ENCODE measurements at places on chromosomes 11 and 22.
A peak's percentile ranks its signal among the peaks of the same experiment; 100 is the strongest.

DNA sequence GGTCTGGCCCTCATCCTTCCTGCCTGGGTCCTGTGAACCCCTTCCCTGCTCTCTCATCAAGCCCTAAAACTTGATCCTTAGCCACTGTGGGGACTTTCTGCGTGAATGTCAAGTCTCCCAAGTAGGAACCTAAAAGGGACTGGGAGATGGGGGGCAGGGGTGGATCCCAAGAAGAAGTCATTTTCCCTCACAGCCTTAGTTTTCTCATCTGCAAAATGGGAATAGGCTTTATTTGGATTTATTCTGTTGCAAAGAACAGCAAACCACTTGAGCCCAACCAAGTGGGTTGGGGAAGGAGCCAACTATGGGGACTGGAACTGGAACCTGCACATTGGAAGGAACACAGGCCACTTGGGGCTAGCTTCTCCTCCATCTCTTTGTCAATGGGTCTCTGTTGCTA, 36.8 kb downstream of the NEU3 start:
- DNase-seq, result no peak

GRCh38 chr11:34154059-34154875, 48.8 kb downstream of the NAT10 start:
- DNase-seq, result no peak

DNA sequence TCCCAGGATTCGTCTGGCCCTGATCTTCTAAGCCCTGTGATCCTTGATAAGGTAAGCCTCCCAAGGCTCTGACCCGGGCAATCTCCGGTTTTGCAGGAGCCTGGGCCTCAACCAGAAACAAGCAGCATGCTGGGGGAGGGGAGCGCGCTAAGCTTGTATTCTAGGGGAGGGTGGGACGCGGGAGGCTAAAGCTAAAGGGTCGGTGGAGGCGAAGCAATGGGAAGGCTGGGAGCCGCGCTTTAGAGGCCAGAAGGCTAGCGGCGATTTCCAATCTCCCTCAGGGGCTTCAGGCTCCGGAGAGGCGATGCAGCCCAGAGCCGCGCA, 753 bp downstream of the PTPN5 start:
- no peak for DNase-seq

GRCh38 chr11:28343304-28344233, 235.4 kb downstream of the METTL15 start:
- peak; percentile 85 for DNase-seq

DNA sequence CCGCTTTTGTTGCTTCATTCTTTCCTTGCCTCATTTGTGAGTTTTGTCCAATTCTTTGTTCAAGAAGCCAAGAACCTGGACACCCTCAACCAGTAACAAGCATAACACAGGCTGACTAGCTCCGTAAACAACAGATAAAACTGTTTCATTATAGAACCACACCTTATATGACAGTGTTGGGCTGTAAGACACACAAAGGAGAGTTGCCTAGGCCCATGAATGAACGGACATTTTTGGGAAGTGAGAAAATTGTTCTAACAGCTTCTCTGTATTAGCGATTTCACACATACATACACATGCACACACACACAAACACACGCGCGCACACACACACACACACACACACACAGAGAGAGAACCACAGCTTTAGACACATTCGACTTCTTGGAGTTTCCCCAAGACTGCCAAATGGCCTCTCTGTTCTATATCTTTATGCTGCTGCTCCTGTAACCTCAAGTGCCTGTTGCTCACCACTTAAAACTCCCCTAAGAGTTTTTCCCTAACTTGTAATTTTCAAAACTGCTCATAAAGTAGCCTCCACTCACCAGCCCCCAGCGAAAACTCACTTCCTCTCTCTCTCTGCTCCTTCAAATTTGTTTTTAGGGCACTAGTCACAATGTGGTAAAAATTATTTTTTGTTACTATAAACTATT, 35.9 kb downstream of the CTSC start:
- no peak for DNase-seq

DNA sequence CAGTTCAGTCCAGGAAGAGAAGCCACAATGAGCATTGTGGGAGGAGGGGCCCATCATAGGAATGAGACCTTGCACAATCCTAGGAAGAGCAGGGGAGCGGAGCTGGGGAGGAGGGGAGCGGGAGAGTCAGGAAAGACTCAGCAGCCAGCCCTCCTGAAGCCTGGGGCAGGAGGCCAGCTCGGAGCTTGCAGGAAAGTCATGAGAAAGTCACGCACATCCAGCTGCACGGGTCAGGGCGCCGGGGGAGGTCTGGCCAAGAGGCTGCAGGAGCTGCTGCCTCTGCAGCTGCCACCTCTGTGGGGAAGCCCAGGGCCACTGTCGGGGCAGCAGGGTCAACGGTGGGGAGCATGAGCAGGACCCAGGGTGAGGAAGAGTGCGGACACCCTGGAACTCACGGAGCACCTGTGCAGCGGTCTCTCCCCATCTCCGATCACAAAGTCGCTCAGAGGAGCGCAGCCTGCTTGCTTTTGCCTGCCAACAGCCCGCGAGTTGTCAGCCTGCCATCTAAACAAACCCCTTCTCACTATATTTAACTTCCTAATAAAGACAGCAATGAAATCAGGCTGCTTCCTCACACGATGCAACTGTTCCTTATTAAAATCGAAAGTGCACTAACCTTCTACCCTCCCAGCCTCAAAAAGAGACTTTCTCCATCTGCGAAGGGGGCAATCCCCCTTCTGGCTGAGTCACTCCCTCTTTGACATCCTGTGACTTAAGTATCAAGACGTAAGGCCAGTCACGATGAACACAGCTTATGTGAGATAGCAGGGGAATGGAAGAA, 52.9 kb upstream of the RTL6 start:
- no peak for DNase-seq

DNA sequence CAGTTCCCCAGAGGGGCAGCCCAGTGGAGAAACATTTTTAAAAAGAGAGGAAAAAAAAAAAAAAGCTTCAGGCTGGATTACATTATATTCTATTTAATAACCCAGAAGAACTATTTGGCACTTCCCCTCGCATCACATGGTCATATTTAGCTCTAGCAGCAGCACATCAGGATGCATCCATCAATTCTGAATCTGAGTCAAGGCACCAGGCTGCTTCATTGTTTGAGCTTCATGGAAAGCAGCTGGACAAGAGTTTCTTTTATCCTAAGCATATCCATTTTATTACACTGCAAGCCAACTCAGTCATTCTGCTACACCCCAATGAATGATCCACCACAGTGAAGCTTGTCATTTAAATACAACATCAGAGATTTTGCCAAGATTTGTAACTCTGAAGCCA, 10.0 kb downstream of the SPTY2D1 start:
- no peak for DNase-seq

GRCh38 chr11:103111400-103111799, 2.2 kb downstream of the DYNC2H1 start:
- no peak for DNase-seq

DNA sequence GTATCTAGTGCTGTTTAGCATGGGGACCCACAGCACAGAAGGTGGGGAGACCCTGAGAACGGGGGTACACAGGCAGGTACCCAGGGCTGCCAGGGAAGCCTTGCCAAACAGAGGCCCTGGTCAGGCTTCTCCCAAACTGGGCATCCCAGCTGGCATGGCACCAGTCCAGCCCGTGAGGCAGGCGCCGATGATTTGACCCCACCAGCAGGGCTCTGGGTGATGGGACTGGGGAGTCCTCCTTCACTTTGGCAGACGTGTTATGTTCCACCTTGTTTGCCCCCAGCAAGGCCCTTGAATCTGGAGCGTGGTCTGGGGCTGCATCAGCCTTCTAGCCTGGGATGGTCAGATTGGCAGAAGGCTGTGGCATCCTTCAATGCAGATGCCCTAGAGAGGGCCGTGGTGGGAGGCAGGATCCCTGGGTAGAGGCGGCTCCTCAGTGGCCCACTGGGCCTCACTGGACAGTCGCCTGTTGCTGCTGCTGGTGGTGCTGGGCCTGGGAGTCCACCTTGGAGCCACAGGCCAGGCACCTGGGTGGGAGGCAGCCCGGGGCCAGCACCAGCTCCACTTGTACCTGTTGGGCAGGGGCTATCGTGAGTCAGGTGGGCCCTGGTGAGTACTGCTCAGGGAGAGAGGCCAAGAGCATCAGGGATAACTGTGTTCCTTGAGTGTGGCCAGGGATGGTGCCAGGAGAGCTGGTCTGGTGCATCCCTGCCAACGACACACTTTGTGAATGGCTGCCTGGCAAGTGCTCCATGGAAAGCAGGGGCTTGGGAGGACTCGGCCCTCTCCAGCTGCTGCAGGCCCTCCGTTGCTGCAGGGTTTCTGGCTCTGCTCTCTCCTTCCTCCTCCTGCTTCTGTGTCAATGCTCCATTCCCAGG, 3.3 kb downstream of the ADORA2A start:
- no peak for DNase-seq

DNA sequence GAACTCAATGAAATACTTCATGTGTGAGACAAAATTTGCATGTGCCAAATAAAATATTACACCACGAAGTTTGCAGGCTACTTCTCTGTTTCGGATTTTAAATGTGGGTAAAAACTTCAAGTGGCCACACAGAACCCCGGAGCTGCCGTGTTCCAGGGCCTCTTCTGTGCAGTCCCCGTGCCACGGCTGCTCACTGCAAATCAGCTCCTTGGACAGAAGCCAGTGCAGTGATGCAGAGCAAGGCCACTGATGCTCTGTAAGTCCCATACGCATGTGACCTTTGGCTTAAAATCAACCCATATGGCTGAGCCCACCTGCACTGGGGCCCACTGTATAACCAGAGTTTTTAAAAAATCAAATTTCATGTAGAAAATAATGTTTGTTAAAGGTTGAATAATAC, 1309.4 kb downstream of the TBC1D22A start:
- DNase-seq, result no peak

DNA sequence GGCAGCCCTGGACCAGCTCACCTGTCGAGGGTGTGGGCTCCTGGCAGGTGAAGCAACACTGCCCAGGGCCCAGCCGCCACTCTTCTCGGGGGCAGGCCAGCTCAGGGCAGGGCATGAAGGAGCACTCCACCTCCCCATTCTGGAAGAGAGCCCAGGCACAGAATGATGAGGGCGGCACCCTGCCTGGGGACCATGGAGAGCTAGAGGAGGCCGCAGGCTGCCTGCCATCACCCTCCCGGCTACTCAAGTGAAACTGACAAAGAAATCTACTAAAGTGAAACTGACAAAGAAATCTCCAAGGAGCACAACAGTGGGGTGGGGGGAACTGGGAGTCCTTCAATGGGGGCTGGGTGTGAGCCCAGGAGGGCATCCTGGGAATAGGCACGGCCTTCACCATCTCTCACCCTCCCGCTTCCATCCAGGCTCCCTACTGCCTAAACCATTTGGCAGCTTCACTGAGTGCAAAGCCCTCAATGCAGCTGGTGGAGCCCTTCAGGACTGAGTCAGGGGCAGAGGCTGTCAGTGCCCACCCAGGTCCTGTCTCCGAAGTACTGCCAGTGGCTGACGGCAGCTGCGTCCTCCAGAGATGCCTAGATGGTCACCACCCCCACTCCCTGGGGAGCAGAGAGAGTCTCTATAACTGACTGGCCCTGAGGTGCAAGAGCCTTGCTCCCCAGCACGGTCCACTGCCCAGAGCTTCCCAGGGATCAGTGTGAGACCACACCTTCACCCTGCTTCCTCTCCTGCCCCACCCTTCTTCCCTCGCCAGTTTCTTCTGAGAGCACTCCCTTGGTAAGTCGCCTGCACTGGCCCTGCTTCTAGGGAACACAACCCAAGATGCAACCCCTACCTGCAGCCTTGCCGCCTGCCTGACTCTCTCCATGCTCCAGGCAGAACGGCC, 21.7 kb downstream of the VWCE start:
- DNase-seq, result no peak

DNA sequence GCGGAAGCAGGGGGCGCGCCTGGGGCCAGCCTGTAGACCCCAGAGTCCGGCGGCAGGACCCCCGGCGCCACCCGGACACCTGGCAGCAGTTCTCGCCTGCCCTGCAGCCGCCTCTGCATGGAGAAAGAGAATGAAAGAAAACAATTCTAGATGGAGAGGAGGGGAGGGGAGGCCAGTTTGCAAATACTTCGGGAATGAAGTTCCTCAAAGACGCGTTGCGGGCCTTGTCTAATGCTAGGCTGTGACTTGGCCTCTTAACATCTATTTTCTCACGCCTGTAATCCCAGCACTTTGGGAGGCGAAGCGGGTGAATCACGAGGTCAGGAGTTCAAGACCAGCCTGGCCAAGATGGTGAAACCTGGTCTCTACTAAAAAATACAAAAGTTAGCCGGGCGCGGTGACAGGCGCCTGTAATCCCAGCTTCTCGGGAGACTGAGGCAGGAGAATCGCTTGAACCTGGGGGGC, 2.1 kb upstream of the BARX2 start:
- no peak for DNase-seq

- DNase-seq, result no peak
Observed at GRCh38 chr11:76978239-76978638, 56.0 kb upstream of the B3GNT6 start.

- no peak for DNase-seq
Observed at GRCh38 chr11:12653729-12654128, 20.5 kb upstream of the TEAD1 start.

DNA sequence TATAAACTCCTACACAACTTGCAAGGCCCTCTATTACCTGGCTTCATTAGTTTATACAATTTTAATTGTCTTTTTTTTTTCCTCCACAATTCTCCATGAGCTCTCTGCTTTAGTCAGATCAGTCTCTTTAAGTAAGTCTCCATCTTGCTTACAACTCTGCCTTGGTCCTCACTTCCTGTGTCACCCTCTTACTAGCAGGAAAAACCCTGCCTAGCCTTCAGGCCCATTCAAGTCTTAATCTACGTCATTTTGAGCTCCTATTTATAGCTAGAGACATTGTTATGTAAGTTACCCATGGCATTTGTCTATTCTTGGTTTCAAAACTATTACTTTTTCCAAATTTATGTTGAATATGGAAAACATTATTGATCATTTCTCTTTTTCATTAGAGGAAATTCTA, 177.4 kb downstream of the SBF2 start:
- DNase-seq, result no peak

DNA sequence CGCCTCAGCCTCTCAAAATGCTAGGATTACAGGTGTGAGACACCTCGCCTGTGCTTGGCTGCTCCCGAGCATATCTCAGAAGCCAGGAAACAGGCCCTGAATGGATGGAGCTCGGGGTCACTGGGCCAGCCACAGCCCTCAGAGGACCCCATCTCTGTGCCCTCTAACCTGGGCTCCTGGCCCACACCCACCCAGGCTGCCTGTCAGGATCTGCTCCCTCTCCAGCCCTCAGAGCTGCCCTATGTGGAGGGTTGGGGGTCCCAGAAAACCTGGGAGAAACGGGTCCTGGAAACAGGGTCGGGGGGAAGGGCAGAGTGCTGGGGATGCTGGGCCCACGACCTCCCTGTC, 5.2 kb upstream of the CCDC188 start:
- DNase-seq, result no peak
